Stimulated activated memory B cell treated with anti-CD40 and anti-IgM and Interleukin-4, amounts not matched to agents 10 μg/mL and 1 μg/mL and 100 μg/mL, for 72 hours (primary cell): ENCODE measurements at places on chromosomes 2 and 18.
A peak's percentile ranks its signal among the peaks of the same experiment; 100 is the strongest.

DNA sequence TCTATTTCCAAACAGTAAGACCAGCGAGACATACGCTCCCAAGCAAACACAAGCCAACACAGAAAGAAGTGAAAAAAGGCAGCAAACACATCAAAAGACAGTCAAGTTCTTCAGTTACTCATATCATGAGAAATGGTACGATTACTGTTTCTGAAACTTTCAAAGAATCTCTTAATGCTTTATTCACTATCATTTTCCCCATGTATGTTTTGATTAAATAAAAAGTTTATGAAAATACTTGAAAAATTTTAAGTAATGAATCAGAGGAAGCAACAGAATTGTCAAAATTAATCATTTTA, 114.9 kb downstream of the HDAC4 start:
- no peak for ATAC-seq

- no peak for ATAC-seq
Observed at GRCh38 chr18:42480441-42480840, 525.4 kb downstream of the PIK3C3 start.

DNA sequence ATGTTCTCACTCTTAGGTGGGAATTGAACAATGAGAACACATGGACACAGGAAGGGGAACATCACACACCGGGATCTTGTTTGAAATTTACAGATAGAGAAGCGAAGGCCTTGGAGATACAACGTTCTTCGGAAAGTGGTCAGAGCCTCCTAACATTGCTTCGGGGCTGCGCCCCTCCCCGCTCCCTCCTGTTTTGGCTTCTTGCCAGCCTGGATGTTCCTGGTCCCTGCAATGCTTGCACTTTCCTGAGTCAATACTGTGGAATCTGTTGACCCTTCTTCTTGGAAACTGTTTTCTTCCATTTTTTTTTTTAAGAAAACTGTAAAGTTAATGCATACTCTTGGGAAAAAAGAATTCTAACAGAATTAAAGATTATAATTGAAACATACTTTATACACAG, 360.8 kb downstream of the SOCS6 start:
- no peak for ATAC-seq

DNA sequence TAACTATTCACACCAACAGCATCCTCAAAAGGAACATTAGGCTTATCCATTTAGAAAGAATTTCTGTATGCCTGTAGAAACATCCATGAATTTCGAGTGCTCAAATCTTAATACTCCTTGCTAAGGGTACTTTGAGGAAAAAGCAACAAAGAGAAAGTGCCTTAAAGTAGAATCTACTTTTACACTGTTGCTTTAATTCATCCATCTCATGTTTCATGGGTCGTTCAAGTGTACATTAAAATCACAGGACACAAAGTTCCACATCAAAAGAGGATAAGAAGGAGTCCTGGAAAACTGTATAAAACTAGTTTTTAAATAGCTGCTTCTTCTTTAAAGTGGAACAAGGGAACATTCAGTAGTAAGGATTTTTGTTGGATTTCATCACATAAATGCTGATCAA, 54.5 kb downstream of the LRP1B start:
- ATAC-seq: no peak

- ATAC-seq: peak; percentile 81
Observed at GRCh38 chr2:64786343-64787018, 132.8 kb upstream of the SERTAD2 start.

GRCh38 chr2:10079870-10080535, at the start of gene CYS1:
Gene CYS1 (minus strand): TSS chr2:10080411. CDS start chr2:10080223, 188 bp downstream.
- peak; percentile 61 for ATAC-seq
